Left ventricle myocardium superior (tissue), 1 donor: ENCODE measurements at places on chromosomes 7 and 10.

DNA sequence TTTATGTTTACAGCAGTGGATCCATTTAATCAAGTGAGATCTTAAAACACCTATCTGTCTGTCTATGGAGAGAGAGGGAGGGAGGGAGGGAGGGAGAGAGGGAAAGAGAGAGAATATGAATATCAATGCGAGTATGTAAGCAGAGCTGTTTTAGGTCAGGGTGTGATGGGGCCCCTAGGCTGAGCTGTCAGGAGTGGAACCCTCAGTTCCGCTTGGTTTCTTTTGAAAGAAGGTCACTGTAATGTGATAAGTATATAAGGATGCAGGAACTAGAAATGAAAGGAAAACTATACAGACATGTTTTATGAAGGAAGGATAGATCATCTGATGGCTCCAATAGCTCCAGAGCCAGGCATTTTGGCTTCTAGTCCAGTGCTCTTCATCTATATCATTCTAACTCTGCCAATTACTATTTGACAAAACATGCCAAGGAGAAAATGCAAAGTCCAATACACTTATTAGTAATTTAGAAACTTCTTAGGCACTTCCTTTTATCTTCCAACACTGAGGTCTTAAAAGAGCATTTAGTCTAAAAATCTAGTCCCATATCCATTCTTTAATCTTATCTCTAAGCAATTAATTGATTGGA, 70.3 kb downstream of the NRCAM start:
- no peak for DNase-seq

DNA sequence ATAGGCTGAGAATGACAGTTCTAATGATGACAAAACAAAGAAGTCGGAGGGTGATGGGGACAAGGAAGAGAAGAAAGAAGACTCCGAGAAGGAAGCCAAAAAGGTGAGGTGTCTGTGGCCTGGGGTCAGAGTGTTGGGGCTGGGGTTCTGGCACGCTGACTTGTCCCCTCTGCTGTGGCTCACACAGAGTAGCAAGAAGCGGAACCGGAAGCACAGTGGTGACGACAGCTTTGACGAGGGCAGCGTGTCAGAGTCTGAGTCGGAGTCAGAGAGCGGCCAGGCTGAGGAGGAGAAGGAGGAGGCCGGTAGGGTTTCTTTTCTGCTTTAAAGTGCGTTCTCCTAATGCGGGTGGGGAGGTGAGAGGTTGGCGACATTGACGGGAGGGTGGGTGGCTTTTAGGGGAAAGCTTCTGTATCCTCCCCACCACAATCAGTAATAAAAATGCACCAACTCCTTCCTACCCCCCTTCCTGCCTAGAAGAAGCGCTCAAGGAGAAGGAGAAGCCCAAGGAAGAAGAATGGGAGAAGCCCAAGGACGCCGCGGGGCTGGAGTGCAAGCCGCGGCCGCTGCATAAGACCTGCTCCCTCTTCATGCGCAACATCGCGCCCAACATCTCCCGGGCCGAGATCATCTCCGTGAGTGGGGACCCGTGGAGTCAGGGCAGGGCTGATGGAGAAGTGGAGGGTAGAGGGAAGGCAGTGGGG, 4.6 kb downstream of the UFSP1 start:
- no peak for DNase-seq

DNA sequence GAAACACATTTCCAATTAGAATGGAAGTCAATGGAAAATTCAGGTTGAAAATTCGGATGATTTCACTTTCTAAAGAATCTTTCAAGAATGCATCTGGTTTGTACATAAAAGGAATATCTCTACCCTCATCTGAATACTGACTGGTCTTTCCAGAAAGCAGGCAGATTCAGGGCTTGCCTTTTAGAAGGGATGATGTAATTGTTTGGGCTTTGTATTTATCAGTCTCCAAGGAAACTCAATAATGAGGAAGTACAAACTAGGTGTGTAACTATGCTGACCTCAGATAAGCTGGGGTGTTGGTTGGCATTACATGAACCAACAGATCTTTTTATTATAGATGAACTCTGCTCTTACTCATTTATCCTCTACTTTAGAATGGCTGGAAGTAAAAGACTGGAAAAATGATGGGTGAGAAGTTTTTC, 24.1 kb downstream of the PDLIM1 start:
- DNase-seq: no peak

GRCh38 chr7:55477781-55478374, 94.4 kb downstream of the VOPP1 start:
- no peak for DNase-seq

GRCh38 chr7:157990881-157991250, 596.8 kb downstream of the PTPRN2 start:
- DNase-seq: no peak

- no peak for DNase-seq
Measured at GRCh38 chr10:43255634-43256431, 11.0 kb downstream of the RASGEF1A start.

DNA sequence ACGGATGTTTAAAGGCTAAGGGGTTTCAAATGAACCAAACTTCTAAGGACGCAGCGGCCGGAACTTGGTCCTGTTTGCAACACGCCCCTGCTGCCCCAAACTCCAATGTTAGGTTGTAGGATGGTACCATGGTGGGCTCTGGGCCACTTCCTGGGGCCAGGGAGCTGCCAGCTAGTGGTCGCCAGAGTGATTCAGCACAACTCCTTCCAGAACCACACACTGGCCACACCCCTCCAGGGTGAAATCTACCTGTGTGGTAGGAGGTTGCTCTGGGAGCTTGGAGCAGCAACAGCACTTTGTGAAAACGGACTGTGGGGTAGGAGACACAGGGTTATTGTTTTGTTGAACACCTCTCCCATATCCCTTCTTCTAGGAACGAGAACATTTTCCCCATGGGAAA, 161.1 kb downstream of the FANK1 start:
- DNase-seq: no peak

- DNase-seq: no peak
Measured at GRCh38 chr7:64892116-64892515, 11.0 kb upstream of the ZNF273 start.

- DNase-seq: no peak
Measured at GRCh38 chr7:110867771-110868170, 223.2 kb upstream of the LRRN3 start.

DNA sequence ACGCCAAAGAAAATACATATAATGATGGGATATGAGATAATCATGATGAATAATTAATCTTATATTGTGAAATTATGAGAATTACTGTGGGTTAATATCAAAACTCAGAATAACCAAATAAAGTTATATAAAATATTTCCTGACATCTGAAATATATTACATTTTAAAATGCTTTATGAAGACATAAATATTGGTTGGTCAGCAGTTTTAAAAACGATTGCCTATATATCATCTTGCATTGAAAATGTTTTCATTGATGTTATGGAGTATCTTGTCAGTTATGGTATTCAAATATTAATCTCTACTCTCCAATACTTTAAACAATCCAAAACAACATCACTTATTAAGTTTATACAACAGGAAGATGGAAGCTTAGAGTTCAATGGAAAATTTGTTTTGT, 228.1 kb upstream of the FERD3L start:
- DNase-seq: no peak

- DNase-seq: no peak
Measured at GRCh38 chr10:86262688-86263181, 103.9 kb downstream of the GRID1 start.

- DNase-seq: no peak
Measured at GRCh38 chr7:27174874-27175625, 930 bp upstream of the HOXA10 start.

- no peak for DNase-seq
Measured at GRCh38 chr10:48462482-48463020, 142.3 kb downstream of the ARHGAP22 start.

- DNase-seq: peak; percentile 68
Measured at GRCh38 chr10:21173802-21174714, 276.9 kb upstream of the NEBL start.

DNA sequence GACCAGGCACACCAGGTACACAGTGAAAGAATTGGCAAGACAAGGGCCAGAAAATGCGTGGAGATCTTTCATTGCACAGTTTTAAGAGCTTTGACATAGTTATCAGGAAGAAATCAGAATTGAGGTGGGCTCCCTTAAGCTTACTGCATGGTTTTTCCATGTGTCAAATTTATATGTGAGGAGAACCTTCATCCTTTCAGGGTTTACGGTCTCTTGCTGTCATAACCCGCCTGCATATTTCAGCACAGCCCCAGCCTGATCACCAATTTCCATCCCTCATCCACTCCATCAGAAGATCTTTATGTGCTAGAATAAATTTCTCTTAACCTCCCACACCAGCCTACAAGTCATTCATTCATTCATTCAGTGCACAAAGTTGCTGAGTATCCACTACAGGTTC, 373.1 kb downstream of the KCNMA1 start:
- no peak for DNase-seq

DNA sequence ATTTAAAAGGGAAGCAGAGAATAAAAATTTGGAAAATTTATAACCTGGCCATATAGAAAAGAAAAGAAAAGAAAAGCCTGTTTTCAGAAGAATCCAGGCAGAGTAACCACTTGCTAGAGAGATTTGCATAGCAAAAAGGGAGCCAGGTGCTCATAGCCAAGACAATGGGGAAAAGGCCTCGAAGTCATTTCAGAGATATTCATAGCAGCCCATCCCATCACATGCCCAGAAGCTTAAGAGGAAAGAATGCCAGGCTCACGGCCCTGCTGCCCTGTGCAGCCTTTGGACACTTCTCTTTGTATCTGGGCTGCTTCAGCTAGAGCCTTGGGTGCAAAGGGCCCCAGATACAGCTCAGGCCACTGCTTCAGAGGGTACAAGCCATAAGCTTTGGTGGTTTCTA, 159.8 kb downstream of the CCDC7 start:
- no peak for DNase-seq

- DNase-seq: peak; percentile 39
Measured at GRCh38 chr7:108570146-108570755, 577 bp downstream of the DNAJB9 start.

DNA sequence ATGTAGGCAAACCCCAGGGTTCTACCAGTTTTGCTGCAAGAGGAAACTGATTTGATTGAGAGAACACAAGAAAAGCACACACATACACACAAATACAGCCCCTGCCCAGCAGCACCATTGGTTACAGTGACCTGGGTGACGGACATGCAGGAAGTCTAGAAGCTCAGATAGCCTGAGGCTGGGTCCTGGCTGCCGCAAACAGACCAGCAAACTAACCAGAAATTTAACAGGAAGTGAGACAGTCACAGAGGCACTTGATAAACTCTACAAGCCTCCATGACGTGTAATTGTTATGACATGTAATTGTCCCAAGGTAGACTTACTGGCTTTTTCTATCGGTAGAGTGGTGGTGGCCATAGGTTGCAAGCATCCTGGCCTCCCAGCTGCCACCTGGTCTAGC, 58.9 kb downstream of the PRKAR2B start:
- DNase-seq: no peak

- no peak for DNase-seq
Measured at GRCh38 chr7:137908106-137908505, 61.3 kb upstream of the DGKI start.

DNA sequence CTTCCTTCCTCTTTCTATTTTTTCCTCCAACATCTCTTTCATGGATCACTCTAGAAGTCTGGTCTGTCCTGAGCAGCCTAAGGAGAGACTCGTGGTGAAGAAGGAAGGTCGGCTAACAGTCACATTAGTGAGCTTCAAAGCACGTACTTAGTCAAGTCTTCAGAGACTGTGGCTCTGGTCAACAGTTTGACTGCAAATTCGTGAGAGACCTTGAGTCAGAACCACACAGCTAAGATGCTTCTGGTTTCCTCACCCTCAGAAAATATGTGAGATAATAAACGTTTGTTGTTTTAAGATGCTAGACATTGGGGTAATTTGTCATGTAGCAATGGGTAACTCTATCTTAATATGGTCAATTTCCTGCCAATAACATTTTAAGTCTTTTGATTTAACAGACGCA, 126.2 kb upstream of the LRRN3 start:
- no peak for DNase-seq

DNA sequence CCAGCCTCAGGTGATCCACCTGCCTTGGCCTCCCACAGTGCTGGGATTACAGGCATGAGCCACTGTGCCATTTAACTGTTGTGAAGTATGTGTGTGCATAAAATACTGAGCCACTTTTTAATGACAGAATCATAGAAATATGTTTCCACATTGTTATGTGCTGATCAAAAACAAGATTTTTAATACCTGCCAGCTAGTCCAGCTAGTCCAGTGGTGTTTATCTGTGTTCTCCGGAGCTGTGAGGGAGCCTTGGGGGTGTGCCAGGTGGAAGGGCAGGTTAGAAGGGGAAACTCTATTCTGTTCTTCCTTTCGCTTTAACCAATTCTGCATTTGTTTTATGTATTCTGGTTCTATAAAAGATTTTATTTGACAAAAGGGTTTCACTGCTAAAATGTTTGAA, 7.0 kb downstream of the FAM221A start:
- DNase-seq: peak; percentile 49

GRCh38 chr10:72846238-72846637, 47.3 kb upstream of the OIT3 start:
- DNase-seq: no peak

DNA sequence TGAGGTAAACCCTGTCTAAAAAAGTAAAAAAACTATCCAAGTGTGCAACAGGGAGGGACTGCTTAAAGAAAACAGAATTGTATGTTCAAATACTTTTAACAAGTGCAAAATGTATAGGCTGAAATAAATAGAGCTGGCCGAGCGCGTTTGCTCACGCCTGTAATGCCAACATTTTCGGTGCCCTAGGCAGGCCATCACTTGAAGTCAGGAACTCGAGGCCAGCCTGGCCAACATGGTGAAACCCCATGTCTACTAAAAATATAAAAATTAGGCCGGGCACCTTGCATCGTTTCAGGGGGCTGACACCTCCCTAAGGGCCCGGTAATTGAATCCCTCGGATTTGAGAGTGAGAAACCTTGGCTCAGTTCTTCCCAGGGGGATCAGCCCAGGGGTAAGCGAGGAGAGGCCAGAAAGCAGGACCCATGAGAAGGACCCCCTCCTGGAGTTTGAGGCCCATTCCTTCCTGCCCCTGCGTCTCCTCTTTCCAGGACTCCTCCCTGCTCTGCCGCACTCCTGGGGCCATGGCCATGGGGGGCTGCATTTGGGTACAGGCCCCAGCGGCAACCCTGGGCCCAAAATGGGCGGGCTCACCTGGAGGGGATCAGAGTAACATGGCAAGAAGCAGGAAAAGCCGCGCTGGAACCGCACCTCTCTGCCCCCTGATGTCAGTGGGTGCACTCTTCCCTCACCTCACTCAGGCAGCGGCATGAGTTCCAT, 75.5 kb upstream of the TMEM248 start:
- no peak for DNase-seq

DNA sequence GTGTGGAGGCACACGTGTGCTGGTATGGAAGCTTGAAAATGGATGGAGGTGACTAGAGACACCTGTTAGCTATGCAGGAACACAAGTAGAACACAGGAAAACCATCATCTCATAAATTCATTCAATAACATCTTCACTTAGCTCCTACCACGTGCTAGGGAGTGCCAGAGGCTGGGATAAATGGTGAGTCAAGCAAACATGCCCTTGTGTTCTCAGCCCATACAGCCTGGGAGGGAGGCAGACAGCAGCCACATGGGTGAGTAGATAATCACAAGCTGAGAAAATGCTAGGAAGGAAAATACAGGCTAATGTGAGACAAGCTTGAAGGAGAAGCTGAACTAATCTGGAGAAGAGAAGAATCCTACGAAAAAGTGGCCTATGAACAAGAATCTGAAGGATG, 468.0 kb upstream of the ZMIZ1 start:
- no peak for DNase-seq
